ENCODE measurements at places on chromosomes 11 and 22.

- DNase-seq: peak; percentile 76
These were observed 525 bp downstream of the DGCR2 start for GRCh38 chr22:19121631-19122142.

DNA sequence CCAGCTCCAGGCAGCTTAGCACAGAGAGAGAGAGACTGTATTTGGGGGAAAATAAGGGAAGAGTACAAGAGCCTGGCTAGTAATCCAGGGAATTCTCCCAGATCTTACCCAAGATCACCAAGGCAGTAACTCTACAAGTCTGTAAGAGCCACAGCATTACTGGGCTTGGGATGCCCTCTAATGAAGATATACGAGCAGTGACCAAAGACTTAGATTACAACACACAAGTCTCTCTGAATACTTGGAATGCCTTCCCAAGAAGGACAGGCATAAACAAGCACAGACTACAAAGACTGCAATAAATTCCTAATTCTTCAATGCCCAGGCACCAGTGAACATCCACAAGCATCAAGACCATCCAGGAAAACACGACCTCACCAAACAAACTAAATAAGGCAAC is 17.7 kb downstream of the DNAJC24 start:
- DNase-seq: no peak

DNA sequence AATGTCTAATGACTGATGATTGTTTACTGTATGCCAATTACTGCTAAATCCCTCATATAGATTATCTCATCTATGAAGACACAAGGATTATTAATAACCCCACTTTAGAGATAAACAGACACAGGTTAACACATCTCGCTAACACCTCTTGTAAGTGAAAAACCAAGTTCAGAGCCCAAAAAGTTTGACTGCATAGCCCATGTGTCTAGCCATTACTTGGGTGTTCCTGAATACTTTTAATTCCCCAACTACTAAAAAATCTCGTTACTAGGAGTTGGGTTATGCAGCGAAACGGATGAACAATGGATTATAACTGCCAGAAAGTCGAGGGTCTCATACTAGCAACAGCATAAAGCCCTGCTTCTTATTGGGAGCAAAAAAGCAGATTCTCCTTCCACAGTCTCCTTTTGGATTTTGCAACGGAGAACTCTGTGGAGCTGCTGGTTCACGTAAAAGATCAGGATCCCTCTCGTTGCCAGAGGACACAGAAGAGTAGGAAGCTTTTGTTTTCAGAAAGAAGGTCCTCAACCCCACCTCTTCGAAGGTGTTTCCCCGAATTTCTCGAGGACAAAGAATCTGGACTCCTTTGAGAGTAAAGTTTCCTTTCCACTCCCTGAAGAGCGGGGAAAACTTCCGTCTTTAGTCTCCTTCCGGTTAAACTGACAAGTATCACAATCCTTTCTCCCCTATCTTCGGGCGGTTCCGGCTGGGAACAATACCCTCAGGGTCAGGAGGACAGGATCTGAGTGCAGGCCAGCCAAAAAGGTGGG is 979 bp downstream of the ZBED5 start:
- no peak for DNase-seq

GRCh38 chr22:42791721-42792452 is 65.2 kb downstream of the ARFGAP3 start:
- DNase-seq: no peak

DNA sequence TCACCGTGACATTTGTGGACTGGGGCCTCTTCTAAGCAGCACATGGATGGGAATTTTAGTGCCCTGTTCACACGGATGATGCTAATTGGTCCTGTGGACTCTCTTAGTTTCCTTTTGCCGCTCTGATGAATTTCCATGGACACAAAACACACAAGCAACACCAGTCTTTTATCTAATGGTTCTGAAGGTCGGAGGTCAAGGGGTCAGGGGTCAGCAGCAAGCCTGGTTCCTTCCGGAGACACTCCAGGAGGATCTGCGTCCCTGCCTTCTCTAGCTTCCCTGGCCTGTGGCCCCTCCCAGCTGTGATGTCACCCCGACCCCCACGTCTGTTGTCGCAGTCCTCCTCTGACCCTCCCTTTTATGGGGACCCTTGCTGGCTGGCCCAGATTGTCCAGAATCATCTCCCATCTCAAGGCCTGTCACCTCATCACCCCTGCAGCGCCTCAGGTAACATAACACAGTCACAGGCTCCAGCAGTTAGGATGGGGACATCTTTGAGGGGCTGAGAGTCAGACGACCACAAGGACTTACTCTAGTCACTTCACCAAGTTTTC is 6.8 kb downstream of the NADSYN1 start:
- DNase-seq: no peak
